PC-3 (cell line): ENCODE measurements at places on chromosomes 1 and 21. TPM values are rescaled to one million over a fixed set of nuclear protein-coding genes. Genes with fewer than 3 reads are reported as not detected.

HTR1D gene
- total RNA-seq = 1.3 TPM in 2 replicates

CD247 gene
- 0.17 TPM in 1 of 2 replicates, not detected in the other for total RNA-seq

ADGRL2 gene
- total RNA-seq = 0.51 and 3.2 TPM in 2 replicates

ACTA1 gene
- total RNA-seq = 0.80 TPM in 1 of 2 replicates, not detected in the other

- DNase-seq = no peak
Observed at GRCh38 chr1:162997499-162998285, 71.5 kb upstream of the RGS4 start.

GRCh38 chr1:171107262-171107940 is 16.7 kb downstream of the FMO3 start:
- no peak for DNase-seq

DNA sequence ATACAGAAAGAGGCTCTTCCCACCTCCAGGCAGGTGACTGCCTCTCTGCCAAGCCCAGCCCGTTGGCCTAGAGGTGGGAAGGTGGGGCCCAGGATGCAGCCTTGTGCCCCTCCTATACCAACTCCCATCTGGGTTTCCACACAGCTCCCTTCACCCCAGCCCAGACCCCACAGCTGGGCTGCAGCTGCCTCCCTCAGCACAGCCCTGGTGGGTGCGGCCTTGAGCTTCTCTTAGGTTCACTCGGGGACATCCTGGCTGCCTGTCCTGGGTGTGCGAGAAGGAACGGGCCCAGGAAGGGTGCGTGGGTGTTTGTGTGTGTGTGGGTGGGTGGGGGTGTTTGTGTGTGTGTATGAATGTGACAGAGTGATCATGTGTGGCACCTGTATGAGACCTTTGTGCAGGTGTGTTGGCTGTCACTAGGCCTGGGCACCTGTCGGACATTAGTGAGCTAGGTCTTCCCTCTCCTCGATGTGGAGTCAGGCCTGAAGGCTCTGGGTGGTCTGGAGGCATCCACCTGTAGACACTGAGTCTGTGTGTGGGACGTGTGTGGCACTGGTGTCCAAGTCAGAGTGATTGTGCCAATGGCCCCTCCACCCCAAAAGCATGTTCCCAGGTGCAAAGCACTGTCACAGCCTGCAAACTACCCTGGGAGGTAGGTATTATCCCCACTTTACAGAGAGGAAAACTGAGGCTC is 30.7 kb downstream of the FOXO6 start:
- no peak for DNase-seq

DNA sequence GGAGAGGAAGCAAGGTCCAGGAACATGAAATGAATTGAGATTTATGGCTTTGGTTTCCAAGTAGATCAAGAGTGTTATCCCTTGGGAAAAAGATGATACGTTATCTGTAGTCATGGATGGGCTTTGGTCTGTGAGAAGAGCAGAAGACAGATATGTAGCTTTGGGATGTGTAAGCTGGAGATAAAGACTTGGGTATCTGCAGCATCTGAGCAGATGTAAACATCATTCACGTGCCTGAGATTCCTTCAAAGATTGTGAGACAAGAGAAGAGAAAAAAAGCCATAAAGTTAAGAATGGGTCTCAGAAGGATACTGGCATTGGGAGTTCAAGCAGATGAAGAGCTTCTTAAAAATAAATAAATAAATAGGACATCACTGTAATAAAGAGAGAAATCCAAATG is 217.8 kb downstream of the PTPRC start:
- no peak for DNase-seq

DNA sequence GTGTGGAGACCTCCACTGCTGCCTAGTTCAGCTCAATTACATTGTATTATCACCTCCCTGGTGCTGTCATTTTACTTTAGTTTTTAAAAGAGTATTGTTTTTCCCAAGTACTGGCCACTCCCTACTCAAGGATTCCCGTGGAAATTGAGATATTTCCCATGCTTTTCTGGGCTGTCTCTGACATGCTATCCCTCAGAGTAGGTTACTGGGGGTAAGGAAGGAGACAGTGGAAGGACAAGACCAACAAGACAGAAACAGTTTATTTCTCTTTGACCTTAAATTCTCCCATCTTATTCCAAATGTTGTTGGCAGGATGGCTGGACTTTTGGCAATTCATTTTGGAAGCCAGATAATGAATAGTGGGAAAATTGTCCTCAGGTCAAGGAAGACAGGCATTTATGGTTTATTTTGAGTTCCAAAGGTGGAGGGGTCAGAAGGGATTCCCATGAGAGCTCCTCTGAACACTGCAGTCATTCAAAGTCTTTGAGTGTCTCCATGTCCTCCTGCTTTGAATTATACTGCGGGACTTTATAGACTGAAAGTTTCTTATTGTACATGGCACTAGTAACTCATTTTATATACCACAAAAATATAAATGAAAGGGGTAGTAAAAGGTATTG is 20.3 kb downstream of the RGS5 start:
- DNase-seq = no peak

- DNase-seq = no peak
Observed at GRCh38 chr1:167770127-167770526, 48.3 kb downstream of the MPZL1 start.

- DNase-seq = peak; percentile 34
Observed at GRCh38 chr1:9542430-9542829, 3.2 kb downstream of the SLC25A33 start.
